H1 (cell line): ENCODE measurements at places on chromosomes 11 and 22.

DNA sequence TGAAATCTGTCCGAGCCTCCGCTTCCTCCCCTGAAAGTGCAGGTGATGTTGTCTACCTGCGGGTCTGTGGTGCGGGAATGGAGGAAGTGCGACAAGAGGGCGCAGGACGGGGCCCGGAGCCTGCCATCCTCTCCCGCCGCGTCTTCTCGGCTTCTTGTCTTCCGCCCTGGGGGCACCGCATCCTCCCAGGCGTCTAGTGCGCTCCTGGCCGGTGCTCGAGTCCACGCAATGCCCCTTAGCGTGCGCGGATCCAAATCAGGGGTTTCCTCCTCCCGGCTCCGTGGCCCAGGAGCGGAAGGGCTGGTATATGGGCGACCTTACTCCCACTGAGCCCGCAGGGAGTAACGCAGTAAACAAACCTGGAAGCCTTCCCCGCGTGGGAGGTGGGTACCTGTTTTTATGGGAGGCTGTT lies 405 bp downstream of the SFI1 start:
- no peak for DNase-seq

GRCh38 chr11:80103142-80103859 lies 662.5 kb upstream of the TENM4 start:
- no peak for DNase-seq

DNA sequence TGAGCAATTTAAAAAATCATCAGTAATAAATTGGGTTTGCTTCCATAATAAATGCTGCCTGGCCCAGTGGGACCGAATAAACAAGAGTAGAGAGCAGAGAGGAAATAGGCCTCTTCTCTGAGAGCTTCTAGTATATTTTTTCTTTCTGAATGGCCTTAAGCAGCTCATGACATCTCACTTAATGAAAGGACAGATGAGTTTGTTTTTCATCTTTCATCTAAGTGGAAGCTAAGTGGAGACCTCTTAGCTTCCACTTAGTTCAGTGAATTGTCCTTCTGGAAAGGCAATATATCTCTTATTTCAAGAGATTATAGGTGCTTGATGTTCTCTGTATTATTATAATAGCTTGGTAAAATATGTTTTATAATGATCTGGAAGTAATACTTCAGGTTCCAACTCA lies 245.9 kb upstream of the ANO3 start:
- DNase-seq: no peak

- DNase-seq: no peak
Observed at GRCh38 chr11:63858628-63859550, 20.0 kb downstream of the MARK2 start.

DNA sequence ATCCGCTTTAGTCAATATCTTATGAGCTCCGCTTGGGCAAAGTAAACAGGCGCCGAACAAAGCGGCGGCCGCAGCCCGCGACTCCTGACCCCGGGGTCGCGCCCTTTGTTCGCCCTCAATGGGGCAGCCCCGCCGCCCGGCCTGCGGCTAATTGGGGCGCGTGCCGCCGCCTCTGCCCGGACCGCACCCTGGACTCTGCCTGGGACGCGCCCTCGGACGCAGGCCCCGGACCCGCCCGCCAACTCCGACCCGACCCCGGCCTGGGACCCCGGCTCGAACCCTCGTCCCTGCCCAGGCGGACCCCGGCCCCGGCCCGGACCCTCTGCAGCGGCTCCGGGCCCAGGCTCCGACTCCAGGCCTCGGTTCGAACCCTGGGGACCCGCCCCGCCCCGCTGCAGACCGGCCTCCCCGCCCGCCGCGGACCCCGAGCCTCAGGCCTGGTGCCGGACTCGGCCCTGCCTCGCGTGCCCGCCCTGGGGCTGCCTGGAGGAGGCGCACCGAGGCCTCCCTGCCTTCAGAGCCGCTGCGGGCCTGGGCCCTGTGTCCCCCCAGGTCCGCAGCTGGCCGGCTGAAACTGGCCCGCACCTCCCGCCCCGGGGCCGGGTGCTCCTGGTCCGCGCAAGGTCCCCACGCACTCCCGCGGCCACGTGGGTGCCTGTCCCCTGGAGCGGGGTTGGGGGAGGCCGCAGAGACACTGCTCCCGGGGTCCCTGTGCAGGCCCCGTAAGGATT lies 84.7 kb upstream of the WNT7B start:
- DNase-seq: no peak

DNA sequence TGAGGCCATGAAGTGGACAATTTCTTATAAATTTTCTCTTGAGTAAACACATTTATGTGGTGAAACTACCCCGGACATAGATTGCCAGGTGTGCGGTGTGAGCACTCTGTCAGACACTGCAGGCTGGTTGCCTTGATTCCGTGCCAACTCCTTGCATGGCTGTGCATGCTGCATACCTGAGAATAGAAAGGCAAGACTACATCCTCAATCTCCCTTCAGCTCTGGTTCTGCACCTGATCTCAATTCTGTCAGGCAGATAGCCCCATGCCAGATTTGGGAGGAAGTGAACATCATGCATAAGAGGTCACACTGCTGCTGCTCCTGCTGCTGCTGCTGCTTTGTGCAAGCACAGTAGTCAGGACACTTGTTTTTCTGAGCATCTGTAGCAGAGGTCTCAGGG lies 42.5 kb upstream of the DEUP1 start:
- no peak for DNase-seq

DNA sequence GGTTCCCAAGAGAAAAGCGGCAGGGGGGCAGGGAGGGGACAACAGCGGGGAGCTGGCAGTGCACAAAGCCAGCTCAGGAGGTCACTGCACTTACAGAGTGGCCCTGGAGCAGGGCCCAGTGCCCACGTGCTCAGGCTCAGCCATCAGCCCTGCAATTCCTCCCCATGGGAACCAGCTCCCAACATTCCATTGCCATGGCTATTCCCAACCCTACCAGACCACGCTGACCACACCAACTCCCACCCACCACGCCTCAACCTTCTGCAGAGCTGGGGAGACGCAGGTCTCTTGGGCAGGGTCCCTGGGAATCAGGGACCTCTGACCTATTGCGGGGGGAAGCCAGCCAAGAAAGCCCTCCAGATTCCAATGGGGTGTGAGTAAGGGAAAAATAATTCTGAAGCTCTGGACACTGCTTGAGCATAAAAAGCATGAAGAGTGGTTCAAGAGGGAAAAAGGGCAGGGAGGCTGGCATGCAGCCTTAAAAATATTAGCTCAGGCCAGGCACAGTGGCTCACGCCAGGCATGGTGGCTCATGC lies 38.3 kb upstream of the TFIP11 start:
- DNase-seq: no peak

DNA sequence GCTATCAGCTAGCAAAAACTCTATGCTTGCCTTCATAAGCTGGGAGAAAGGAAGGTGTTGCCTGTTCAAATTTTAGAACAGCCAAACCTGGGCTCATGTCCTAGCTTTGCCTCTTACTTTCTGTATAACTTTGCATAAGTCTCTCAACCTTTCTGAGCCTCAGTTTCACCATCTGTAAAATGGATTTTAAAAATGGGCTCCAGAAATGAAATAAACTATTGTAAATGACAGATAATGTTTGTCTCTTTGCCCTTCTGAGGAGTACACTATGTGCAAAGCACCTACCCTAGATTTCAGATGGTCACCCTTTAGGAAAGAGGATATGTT lies 68.7 kb downstream of the FAM168A start:
- DNase-seq: no peak

DNA sequence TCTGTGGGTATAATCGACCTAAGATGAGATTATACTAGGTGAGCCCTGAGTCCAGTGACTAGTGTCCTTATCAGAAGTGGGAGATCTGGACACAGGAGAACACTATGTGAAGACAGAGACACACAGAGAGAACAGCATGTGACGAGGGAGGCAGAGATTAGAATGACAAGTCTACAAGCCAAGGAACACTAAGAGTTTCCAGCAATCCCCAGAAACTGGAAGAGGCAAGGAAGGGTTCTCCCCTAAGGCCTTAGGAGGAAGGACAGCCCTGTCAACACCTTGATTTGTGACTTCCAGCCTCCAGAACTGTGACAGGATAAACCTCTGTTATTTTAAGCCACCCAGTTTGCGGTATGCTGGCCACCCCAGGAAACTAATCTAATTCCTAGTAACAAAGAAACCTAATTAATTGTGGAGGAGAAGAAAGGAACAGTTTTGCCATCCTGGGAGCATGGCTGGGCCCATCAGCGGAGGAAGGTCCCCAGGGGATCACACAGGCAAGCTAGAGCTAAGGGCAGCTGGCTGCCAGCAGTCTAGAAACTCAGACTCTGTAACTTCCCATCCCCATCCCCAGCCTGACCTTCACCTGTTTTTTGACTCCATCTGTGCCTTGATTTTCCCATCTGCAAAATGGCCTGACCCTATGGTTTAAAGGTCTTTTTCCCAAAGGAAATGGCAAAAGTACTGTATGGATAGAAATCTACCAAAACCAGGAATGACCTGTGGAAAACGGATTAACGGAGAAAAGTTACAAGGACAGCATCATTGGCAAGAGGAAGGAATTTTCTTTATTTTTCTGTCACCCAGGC lies 10.3 kb upstream of the THOC5 start:
- no peak for DNase-seq

GRCh38 chr11:119907122-119907851 lies 178.3 kb upstream of the NECTIN1 start:
- DNase-seq: no peak

GRCh38 chr11:28834877-28835276 lies 726.7 kb downstream of the METTL15 start:
- DNase-seq: no peak

DNA sequence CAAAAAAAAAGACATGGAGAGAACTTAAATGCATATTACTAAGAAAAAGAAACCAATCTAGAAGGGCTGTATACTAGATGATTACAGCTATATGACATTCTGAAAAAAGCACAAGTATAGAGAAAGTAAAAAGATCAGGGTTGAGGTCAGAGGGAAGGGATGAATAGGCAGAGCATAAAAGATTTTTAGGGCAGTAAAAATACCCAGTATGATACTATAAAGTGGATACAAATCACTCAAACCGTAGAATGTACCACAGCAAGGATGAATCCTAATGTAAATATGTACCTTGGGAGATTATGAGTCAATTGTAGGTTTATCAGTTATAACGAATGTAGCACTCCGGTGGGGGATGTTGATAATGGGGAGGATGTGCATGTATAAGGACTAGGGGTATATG lies 29.4 kb upstream of the SMCO4 start:
- no peak for DNase-seq

DNA sequence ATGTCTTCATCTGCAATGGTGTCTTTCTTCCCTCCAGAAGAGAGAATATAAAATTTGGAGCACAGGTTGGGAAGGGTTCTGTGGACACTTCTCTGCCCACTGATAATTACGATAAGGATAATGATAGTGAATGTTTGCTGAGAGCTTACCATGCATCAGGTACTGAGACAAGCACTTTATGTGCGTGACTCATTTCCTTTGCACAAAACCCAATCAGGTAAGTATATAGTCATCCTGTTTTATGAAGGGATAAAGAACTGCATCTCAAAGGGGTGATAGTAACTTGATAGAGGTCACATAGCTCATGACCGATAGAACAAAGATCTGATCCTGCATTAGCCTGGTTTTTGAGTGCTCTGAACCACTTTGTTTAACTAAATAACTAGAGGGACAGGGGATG lies 9.4 kb downstream of the DRD2 start:
- no peak for DNase-seq

- DNase-seq: no peak
Observed at GRCh38 chr22:36293606-36294292, 40.8 kb downstream of the APOL1 start.

DNA sequence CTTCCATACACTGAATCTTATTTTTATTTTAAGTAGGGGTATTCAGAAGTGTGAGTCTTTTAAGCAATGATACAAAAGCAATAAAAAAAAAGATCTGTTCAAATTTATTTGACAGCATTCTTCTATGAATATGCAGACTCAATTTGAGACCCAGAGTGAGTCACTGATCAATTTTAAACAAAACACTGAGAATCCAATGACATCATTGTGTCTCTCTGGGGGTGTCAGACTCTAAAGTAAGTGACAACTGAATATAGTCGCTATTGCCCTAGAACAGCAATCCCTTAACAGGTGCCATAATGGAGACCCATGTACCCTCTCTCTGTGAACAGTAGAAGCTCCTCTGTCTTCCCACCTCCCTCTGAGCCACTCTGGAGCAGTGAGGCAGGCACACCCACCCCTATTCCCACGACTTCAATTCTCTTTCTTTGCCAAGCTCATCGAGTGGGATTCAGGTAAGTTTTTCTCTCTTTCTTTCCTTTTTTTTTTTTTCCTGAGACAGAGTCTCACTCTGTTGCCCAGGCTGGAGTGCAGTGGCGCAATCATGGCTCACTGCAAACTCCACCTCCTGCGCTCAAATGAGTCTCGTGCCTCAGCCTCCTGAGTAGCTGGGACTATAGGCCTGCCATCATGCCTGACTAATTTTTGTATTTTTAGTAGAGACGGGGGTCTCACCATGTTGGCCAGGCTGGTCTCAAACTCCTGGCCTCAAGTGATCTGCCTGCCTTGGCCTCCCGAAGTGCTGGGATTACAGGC lies 5.1 kb upstream of the RPS3 start:
- DNase-seq: no peak

GRCh38 chr11:34784318-34784841 lies 131.8 kb downstream of the APIP start:
- no peak for DNase-seq
